HFFc6 (cell line): ENCODE measurements at places on chromosomes 1 and 21.

DNA sequence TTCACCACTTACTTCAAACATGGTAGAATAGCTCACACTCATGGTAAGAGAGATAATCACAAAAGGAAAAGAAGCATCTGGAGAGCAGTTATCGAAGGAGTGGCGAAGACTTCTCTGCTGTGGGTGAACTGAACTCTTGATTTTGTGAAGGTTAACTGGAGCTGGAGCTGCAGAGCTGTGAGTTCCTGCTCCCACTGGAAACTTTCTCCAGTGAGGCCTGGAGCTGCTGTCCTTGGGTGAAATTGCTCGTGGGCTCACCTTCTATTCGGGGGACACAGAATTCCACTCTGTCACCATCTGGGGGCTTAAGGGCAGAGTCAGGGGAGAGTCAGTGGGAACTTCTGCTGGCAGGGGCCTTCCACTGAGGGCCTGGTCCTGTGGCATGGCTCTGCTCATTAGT, 45.9 kb downstream of the MAB21L3 start:
- DNase-seq, result no peak

DNA sequence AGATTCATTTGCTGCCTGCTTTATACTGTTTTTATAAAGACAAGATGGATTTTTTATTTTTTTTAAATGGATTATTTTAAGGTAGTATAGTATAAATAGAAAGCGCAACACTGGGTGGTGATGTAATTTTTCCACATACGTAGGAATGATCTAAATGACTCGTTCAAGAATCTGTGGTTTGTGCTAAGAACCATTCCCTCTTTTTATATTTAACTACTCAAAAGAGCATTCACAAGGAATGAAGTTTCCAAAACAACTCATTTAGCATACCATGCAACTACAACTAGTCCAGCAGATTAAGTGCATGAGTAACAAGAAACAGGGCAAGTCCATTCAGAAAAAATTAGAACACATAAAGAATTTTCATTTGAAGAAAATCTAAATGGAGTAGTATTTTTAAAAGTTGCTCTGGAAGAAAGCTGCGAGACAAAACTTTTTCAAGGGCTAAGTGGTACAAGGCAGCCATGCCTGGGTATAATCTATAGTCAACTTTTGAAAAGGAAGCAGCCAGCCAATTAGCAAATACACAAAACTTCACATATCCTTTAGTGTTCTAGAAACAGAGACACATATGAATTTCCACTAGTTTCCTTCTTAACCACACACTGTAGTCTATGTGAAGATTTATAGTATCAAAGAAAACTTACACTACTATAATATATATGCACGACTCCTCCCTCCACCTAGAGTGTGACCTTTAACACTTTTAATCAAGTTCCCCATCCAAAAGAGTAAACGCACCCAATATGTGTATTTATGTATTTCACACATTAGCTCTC, 23.4 kb downstream of the GTF2B start:
- DNase-seq, result peak; percentile 89

DNA sequence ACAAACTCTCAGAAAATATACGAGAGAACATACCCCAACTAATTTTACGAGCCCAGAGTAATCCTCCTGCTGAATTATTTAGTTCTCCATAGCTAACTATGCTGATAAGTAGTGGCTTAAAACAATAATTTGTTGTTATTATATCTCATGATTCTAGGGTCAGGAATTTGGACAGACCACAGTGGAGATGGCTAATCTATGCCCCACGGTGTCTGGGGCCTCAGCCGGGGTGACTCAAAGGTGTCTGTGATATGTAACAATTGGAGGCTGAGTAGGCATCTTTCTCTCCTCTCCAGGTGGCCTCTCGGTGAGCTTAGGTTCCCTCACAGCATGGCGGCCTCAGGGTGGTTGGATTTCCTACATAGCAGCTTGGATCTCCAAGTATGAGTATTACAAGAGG, 35.4 kb upstream of the FOXO6 start:
- DNase-seq, result peak; percentile 52

- no peak for DNase-seq
Observed at GRCh38 chr21:35020436-35020835, 28.7 kb downstream of the RUNX1 start.

GRCh38 chr1:56098946-56099345, 480.4 kb downstream of the PLPP3 start:
- DNase-seq, result no peak
